ENCODE measurements at places on chromosomes 2 and 18. TPM values are rescaled to one million over a fixed set of nuclear protein-coding genes. Genes with fewer than 3 reads are reported as not detected.

The ST6GAL2 gene
- total RNA-seq = not detected

The TMEM247 gene
- total RNA-seq = not detected

The AQP4 gene
- not detected for total RNA-seq

The GLB1L gene
- total RNA-seq = 4.9 TPM

The RTP5 gene
- 0.07 TPM for total RNA-seq

The ANKRD62 gene
- not detected for total RNA-seq

The COLEC12 gene
- total RNA-seq = not detected

The MYL1 gene
- total RNA-seq = not detected

The PKP4 gene
- 32.6 TPM for total RNA-seq

The MAP3K19 gene
- not detected for total RNA-seq

The FOXD4L1 gene
- total RNA-seq = 0.17 TPM

The PAX8 gene
- 0.45 TPM for total RNA-seq

The MC4R gene
- not detected for total RNA-seq

The IL36A gene
- 0.23 TPM for total RNA-seq

The PROKR1 gene
- total RNA-seq = not detected

The NT5C1B gene
- total RNA-seq = not detected

The HAT1 gene
- total RNA-seq = 77.1 TPM

The LAMA1 gene
- not detected for total RNA-seq

All from activated CD4-positive, alpha-beta T cell treated with anti-CD3 and anti-CD28 coated beads, Interleukin-2, amount 10 ng/mL, durations not matched to agents 24 days and 14 days (primary cell).